ENCODE measurements at places on chromosomes 6 and 20.

DNA sequence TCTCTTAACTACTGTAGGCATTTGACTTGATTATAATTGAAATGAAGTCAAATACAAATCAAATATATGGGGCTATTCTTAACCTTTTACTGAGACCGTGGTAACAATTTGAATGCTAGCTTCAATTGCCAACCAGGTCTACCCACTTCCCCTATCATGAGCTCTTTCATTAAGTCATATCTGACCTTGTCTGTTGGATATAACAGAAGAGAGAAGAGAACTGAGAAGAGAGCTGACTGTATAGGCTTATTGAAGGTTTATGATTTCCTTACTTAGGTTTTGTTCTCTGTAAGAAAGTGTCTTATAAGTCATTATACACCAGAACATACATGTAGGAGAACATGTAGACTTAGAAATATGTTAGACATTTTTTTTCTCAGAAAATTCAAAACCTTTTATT is 549.4 kb downstream of the COL12A1 start:
- DNase-seq, result no peak

DNA sequence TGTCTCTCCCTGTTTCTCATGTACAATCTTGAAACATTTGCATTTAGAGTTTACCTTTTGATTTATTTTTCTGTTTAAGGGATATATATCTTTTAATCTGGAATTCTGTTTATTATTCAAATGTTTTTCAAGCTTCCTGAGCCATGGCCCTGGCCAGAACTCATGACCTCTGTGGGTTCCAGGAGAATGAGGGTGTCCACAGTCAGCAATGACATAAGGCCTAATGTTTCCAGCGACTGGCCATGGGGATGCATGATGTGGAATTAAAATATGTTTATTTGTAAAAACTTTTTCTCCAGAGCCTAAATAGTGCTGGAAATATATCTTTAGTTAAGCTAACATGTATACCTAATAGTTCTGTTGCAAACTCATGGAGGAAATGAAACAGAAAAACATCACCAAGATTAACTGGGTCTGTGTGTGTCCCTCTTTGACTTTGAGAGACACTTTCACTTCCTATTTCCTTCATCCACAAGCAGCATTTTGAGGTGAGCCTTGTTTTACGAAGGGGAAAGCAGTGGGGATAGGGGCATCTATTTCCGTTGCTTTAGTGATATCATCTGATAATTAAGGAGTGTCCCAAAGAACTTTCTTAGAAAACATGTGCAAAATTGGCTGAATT is 87.6 kb downstream of the SMOC2 start:
- no peak for DNase-seq

- no peak for DNase-seq
Measured at GRCh38 chr6:23316131-23316530, 746.8 kb downstream of the HDGFL1 start.

DNA sequence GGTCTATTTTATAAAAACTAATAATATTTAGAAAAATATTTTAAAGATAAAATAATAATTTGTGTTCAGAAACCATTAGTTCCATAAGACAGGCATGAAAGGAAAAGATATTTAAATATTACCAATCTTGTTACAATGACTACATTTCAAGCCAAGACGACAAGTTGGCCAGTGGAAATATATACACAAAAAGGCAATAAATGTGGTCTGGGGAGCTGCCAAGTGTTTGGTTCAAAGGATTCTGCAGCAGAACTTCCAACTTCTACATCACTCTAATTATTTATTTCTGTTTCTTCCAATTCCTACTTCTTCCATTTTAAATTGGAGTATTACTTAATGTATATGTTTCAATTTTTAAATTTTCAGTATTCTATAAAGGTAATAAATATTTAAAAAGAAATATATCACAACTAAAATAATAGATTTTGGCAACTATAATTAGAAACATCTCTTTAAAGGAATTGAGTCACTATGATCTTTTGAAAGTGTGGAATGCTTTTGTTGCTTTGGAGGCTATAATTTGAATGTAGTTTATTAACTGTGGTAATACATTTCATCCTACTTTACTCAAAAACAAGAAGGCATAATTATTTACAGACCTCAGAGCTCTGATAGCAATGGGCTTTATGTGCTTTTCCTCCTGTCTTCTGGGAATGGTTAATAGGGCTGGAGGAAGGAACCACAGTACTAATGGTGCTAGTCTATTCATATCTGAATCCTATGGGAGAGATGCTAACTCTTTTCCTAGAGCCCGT is 129.7 kb upstream of the FAM184A start:
- DNase-seq, result no peak

DNA sequence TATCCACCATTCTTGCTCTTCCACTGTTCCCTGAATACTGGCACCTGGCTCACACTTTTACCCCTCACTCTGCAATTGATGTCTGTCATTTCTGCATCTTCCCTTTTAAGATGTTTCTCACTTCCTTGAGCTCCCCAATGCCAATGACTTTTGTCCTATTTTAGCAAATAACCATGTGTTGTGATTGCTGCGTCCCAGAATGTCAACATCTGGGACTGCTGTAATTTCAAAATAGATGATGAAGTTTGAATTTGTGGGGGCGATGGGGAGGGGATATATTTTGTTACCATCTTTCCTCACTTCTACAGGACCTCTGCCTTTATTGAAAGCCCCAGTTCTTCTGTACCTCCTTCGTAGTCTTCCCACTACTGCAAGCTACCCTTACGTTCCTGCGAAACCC is 40.0 kb upstream of the ADGRF5 start:
- no peak for DNase-seq

DNA sequence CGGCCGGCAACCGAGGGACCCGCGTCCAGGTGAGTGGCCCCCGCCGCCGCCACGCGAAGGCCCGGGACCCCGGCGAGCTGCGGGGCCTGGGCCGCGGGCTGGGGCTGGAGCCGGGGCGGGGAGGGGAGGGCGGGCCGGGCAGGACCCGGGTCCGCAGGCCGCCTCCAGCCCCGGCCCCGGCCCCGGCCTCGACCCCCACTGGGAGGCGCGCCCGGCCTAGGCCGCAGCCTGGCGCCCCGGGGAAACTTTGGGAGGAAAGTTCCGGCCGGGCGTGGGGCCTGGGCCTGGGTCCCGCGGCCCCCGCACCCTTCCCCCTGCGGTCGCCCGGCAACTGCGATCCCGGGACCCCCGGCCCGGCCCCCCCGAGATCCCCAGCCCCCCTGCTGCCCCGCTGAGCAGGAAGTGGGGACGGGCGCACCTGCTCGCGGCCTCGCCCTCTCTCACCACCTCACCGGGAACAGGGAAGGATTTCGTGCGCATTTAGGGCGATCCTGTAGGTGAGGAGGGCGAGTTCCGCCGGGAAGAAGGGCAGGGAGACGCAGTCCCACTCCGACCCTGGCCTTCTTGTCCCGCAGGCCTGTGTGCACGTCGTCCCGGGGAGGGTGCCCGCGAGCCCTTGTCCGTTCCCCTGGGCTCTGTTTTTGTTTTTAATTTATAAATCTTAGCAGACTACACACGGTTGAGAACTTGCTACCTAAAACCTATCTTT is 402 bp downstream of the OSBPL2 start:
- DNase-seq, result peak; percentile 66

- DNase-seq, result peak; percentile 53
Measured at GRCh38 chr6:168534265-168534664, 93.3 kb downstream of the SMOC2 start.

DNA sequence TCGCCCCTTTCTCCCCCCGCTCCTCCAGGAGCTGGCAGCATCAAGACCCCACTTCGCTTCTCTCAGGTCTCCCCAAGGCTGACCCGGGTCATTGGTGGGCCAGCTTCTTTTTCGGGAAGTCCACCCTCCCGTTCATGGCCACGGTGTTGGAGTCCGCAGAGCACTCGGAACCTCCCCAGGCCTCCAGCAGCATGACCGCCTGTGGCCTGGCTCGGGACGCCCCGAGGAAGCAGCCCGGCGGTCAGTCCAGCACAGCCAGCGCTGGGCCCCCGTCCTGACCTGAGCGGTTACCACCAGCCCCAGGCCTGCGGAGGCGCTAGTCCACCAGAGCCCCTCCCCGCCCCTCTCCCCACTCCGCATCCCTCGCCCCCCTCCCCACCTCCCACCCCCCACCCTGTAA is 1.0 kb downstream of the PPDPF start:
- no peak for DNase-seq

- DNase-seq, result no peak
Measured at GRCh38 chr20:41308290-41308711, 9.2 kb downstream of the ZHX3 start.

All from activated effector memory CD4-positive, alpha-beta T cell treated with anti-CD3 and anti-CD28 coated beads, Interleukin-2, amount 50 U/mL, for 16 hours (primary cell).